Activated CD4-positive, alpha-beta T cell treated with anti-CD3 and anti-CD28 coated beads, Interleukin-2, amount 10 ng/mL, durations not matched to agents 24 days and 14 days (primary cell): ENCODE measurements at places on chromosomes 16 and 17. TPM values are rescaled to one million over a fixed set of nuclear protein-coding genes. Genes with fewer than 3 reads are reported as not detected.
A peak's percentile ranks its signal among the peaks of the same experiment; 100 is the strongest.

DNA sequence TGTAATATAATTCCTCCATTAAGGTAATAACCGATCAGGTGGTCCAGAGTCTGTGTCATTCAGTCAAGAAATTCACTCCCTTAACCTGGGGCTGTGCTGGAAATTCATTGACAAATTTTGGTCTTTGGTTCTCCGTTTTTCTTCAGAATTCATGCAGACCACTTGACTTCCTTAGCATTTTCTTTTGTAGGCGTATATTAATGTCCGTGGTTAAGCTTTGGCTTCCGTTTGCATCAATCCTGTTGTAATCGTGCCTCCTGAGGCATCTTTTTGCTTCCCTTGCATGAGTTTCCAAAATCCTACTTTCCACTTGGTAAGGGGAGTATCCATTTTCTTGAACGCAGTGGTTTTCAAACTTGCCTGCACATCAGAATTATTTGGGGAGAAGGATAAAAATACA lies 9.0 kb downstream of the LRRC37B start:
- DNase-seq = peak; percentile 55
- H3K4me3 ChIP-seq = peak overlapping the region; percentile 44
- H3K4me1 ChIP-seq = peaks cover 33% of the 10 kb centered on the region
- H3K36me3 ChIP-seq = peaks cover 31% of the 10 kb centered on the region

Gene SHCBP1
- total RNA-seq = 43.9 and 47.6 TPM in 2 replicates

Gene METTL23
- 32.9 and 35.5 TPM in 2 replicates for total RNA-seq

Gene SBK1
- 0.85 and 1.5 TPM in 2 replicates for total RNA-seq

Gene PRDM7
- not detected in 2 replicates for total RNA-seq

DNA sequence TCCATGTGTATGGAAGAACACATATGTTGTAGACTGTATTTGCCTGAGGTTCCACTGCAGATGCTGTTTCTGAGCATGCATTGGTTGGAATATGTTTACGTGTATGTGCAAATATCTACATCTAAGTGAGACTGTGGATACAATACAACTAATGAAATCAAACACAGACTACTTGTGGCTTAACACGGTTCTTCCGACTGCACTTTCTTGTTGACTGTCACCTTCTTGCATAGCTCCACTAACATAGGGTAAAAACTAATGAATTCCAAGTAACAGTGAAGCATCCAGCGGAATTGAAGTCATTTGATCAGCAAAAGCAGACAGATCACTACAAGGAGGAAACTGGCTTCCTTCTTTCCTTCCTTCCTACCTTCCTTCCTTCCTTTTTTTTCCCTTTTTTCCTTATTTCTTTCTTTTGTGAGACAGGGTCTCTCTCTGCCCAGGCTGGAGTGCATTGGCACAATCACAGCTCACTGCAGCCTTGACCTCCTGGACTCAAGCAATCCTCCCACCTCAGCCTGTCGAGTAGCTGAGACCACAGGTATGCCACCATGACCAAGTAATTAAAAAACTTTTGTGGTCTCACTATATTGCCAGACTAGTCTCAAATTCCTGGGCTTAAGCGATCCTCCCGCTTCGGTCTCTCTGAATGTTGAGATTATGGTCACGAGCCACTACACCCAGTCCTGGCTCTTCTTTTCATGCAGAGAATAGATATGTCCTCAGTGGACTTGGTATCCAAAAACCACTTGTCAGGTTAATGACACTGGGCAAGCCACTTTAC lies 22.0 kb upstream of the CCL1 start:
- peaks cover 78% of the 10 kb centered on the region for H3K4me1 ChIP-seq
- H3K27me3 ChIP-seq = peaks cover 8% of the 10 kb centered on the region
- no peak for DNase-seq
- H3K36me3 ChIP-seq = no peaks in the 10 kb centered on the region
- no peak overlapping the region for H3K4me3 ChIP-seq

- H3K4me3 ChIP-seq = no peak overlapping the region
- H3K36me3 ChIP-seq = no peaks in the 10 kb centered on the region
- DNase-seq = no peak
- H3K27me3 ChIP-seq = no peaks in the 10 kb centered on the region
Measured at GRCh38 chr16:69049603-69050375, 55.7 kb upstream of the HAS3 start.

DNA sequence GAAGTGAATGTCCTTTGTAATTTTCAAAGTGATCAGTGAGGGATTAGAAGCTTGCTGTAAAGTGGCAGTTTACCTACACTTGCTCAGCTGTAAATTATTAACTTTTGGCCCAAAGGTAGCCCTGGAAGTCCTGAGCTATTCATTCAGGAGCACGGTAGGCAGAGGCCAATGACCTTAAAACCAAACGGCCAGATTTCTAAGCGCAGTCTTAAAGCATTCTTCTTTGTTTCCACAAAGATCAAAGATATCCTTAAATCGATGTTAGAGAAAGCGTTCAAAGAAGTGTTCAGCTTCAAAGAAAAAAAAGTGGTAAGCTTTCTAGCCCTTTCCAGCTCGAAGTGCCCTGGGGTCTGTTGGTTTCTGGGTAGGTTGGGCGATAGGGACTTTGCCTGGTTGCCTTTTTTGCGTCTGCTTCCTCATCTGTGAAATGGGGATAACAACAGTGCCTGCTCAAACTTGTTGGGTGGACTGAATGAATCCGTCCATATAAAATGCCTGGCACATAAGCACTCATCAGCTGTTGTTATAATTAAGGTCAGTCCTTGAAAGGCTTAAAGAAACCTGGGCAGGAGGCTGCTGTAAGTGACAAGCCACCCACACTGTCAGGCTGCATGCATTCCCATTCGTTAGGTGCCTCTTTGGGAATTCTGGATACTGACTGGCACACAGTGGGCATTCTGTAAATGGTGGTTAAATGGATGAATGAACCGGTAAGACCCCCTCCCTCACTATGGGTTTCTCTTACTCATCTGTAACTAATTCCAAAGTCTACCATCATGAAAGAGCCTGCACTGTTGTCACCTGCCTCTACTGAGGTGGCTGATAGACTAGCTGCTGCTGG lies 113.2 kb downstream of the PRKCA start:
- H3K36me3 ChIP-seq = peaks cover 12% of the 10 kb centered on the region
- peak overlapping the region; percentile 34 for H3K27ac ChIP-seq
- H3K4me1 ChIP-seq = peaks cover 55% of the 10 kb centered on the region
- no peaks in the 10 kb centered on the region for H3K27me3 ChIP-seq
